ENCODE measurements at places on chromosomes 11 and 22. TPM values are rescaled to one million over a fixed set of nuclear protein-coding genes. Genes with fewer than 3 reads are reported as not detected.

DNA sequence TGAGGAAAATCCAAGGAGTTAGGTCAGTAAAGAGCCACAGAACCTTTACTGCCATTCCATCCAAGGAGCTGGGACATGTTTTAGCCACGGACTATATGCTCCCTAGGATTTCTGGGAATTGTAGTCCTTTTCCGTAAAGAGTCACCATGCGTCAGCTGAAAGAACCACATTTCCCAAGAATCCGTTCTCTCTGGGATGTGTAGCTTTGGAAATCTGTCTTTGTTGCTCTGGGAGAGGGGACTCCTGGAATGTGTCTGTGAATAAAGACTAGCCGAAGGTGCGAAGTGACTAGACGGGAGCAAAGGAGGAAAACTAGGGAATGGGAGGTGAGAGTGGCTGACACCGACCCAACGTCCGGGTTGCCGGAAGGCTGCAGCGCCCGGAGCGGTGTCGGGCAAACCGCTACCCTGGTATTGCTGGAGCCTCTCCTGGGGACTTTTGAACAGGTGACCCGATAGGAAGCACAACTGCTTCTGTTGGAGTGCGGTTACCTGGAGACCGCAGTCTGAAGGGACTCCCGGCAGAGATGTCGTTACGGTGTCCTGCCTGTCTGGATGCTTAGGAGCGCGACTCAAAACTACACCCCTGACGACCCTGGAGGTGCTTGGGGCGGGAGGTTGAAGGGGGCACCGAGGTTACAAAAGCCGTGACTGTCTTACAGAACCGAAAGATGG, at the start of gene IFTAP:
TSS of gene IFTAP (plus strand) at position 187 of the 674 bp plus-strand sequence. CDS start 15,602 bp downstream, outside the sequence.
- peaks cover 9% of the 10 kb centered on the region for H3K4me1 ChIP-seq
- H3K27ac ChIP-seq, result no peak within 1 kb of the TSS
- H3K27me3 ChIP-seq, result peaks cover 17% of the 10 kb centered on the region
- H3K4me3 ChIP-seq, result peak within 1 kb of the TSS; percentile 70

GRCh38 chr11:61062181-61062930, 39.9 kb upstream of the CD5 start:
- no peak overlapping the region for H3K27ac ChIP-seq
- H3K4me3 ChIP-seq, result no peak overlapping the region
- DNase-seq, result peak; percentile 43
- peaks cover 13% of the 10 kb centered on the region for H3K4me1 ChIP-seq

GRCh38 chr11:299081-299891, at the start of gene IFITM5:
TSS of gene IFITM5 (minus strand) at chr11:299526. CDS start at chr11:299490, 36 bp downstream.
- H3K27me3 ChIP-seq, result peaks cover 17% of the 10 kb centered on the region
- peak; percentile 60 for DNase-seq
- no peaks in the 10 kb centered on the region for H3K36me3 ChIP-seq
- no peak within 1 kb of the TSS for H3K4me3 ChIP-seq

DNA sequence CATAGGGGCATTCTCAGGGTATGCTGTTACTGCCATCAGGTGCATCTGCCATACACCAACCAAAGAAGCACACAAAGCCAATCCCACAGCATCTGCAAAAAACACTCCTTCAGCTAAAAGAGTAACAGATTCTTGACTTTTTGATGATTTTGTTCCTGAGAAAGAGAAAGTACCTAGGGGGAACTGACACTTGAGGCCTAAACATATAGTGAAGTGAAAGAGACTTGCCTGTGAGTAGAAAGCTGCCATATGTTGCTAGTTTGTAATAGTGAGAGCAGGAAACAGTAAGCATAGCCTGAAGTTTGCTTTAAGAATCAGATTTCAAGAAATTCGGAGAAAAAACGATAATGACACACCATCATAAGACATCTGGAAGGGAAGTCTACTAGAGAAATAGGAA, 97.9 kb upstream of the CTSC start:
- H3K4me1 ChIP-seq, result no peaks in the 10 kb centered on the region
- DNase-seq, result no peak
- no peaks in the 10 kb centered on the region for H3K27me3 ChIP-seq
- no peak overlapping the region for H3K27ac ChIP-seq
- no peak overlapping the region for H3K4me3 ChIP-seq

DNA sequence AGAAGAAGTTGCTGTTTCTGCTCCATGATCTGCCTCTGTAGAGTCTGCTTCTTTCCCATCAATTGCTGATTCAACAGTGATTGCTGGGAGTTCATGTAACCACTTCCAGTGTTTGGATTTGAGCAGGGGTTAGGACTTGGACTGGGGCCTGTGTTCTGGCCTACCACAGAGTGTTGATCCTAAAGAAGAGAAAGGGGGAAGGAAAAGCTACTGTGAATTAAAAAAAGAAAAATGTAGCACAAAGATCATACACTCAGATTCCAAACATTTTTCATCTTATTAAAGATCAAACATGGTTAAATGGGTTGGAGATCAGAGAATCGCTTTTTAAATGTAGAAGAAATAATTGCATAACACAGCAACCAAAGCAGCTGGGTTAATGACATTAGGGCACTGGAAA, 67.6 kb upstream of the MTMR2 start:
- DNase-seq, result no peak
- peaks cover 2% of the 10 kb centered on the region for H3K4me1 ChIP-seq
- no peaks in the 10 kb centered on the region for H3K27me3 ChIP-seq
- H3K27ac ChIP-seq, result no peak overlapping the region
- H3K36me3 ChIP-seq, result peaks cover 5% of the 10 kb centered on the region
- no peak overlapping the region for H3K4me3 ChIP-seq

GRCh38 chr11:57776577-57777210, 15.1 kb downstream of the CTNND1 start:
- no peaks in the 10 kb centered on the region for H3K27me3 ChIP-seq
- no peaks in the 10 kb centered on the region for H3K36me3 ChIP-seq
- peak overlapping the region; percentile 84 for H3K27ac ChIP-seq
- peaks cover 94% of the 10 kb centered on the region for H3K4me1 ChIP-seq
- DNase-seq, result no peak
- no peak overlapping the region for H3K4me3 ChIP-seq

DNA sequence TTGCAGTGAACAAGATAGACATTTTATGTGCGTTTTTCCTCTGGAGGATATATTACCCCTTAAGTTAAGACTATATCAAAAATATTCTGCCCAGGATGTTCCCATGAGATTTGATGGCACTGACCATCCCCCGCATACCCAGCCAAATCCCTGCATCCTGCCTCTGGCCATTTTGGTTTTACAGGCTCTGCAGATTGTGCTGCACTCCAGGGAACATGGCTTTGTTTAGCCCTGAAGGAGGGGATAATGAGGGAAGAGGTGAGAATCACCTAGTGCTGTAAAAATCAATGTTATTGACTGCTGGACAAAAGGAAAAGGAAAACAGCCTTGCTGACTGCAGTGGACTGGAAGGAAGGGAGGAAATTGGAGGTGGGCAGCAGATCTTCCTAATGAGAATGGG, 717.4 kb downstream of the DLG2 start:
- H3K36me3 ChIP-seq, result no peaks in the 10 kb centered on the region
- H3K4me3 ChIP-seq, result no peak overlapping the region
- no peaks in the 10 kb centered on the region for H3K27me3 ChIP-seq
- H3K4me1 ChIP-seq, result no peaks in the 10 kb centered on the region
- no peak overlapping the region for H3K27ac ChIP-seq
- DNase-seq, result no peak

GRCh38 chr11:65421794-65422632, 585 bp upstream of the NEAT1 start:
- peak; percentile 98 for DNase-seq
- H3K27ac ChIP-seq, result peak overlapping the region; percentile 98
- no peaks in the 10 kb centered on the region for H3K27me3 ChIP-seq
- peak overlapping the region; percentile 91 for H3K4me3 ChIP-seq

- H3K27ac ChIP-seq, result no peak overlapping the region
- no peaks in the 10 kb centered on the region for H3K36me3 ChIP-seq
- no peak for DNase-seq
- H3K4me3 ChIP-seq, result no peak overlapping the region
- peaks cover 12% of the 10 kb centered on the region for H3K27me3 ChIP-seq
- H3K4me1 ChIP-seq, result no peaks in the 10 kb centered on the region
These were observed 96.4 kb upstream of the B3GAT1 start for GRCh38 chr11:134508219-134508990.

DNA sequence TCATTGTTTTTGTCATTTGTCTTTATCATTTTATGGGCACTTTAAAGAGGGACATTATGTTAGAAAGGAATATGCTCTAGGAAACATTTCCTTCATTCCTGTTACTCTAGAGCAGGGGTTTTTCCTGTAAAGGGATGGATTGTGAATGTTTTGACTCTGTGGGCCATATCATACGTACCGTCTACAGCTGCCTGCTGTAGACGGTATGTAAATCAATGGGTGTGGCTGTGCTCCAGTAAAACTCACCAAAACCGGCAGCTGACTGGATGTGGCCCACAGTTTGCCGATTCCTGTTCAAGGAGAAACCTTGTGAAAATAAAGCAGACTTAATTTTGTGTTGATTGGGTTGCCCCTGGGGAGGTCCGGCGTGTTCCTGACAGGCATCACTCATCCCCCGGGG, 7.3 kb downstream of the IGHMBP2 start:
- DNase-seq, result no peak
- no peaks in the 10 kb centered on the region for H3K27me3 ChIP-seq
- H3K36me3 ChIP-seq, result peaks cover 83% of the 10 kb centered on the region
- H3K4me1 ChIP-seq, result no peaks in the 10 kb centered on the region
- no peak overlapping the region for H3K4me3 ChIP-seq
- no peak overlapping the region for H3K27ac ChIP-seq

DNA sequence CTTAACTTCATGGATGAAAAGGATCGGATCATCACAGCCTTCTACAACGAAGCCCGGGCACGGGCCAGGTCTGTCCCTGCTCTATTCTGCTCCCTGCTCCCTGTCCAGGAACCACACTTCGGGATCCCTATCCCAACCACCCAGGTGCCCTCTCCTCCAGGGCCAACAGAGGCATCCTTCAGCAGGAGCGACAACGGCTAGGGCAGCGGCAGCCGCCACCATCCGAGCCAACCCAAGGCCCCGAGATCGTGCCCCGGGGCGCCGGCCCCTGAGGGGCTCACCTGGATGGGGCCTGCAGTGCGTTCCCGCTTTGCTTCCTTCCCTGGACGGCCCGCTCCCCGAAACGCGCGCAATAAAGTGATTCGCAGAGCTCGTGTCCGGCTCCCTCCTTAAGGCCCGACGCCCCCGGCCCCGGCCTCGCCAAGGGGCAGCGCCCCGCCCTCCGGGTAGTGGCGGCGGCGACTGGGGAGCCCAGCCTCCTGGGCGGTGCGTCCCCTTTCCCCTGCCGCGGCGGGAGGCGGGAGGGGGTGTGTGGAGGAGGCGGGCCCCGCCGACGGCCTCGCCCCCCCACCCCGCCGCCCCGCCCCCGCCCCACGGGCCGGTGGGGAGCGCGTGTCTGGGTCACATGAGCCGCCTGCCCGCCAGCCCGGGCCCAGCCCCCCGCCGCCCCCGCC, at the start of gene VEGFB:
TSS of gene VEGFB (plus strand) at position 672 of the 674 bp plus-strand sequence. CDS start 250 bp downstream, outside the sequence.
- peak within 1 kb of the TSS; percentile 73 for H3K4me3 ChIP-seq
- no peak for DNase-seq
- H3K27ac ChIP-seq, result peak within 1 kb of the TSS; percentile 86
- peaks cover 18% of the 10 kb centered on the region for H3K36me3 ChIP-seq

GRCh38 chr11:128208329-128209137, 378.8 kb downstream of the ETS1 start:
- peaks cover 33% of the 10 kb centered on the region for H3K4me1 ChIP-seq
- no peak for DNase-seq
- H3K27ac ChIP-seq, result peak overlapping the region; percentile 34
- H3K4me3 ChIP-seq, result no peak overlapping the region
- H3K27me3 ChIP-seq, result no peaks in the 10 kb centered on the region

- no peaks in the 10 kb centered on the region for H3K27me3 ChIP-seq
- DNase-seq, result no peak
- H3K36me3 ChIP-seq, result no peaks in the 10 kb centered on the region
- H3K4me3 ChIP-seq, result no peak overlapping the region
- H3K27ac ChIP-seq, result no peak overlapping the region
These were observed 9.1 kb downstream of the CCDC157 start for GRCh38 chr22:30365891-30366290.

GRCh38 chr11:128279866-128280265, 307.5 kb downstream of the ETS1 start:
- H3K36me3 ChIP-seq, result no peaks in the 10 kb centered on the region
- no peak for DNase-seq
- no peaks in the 10 kb centered on the region for H3K27me3 ChIP-seq
- H3K27ac ChIP-seq, result peak overlapping the region; percentile 42
- H3K4me1 ChIP-seq, result no peaks in the 10 kb centered on the region
- H3K4me3 ChIP-seq, result no peak overlapping the region

DNA sequence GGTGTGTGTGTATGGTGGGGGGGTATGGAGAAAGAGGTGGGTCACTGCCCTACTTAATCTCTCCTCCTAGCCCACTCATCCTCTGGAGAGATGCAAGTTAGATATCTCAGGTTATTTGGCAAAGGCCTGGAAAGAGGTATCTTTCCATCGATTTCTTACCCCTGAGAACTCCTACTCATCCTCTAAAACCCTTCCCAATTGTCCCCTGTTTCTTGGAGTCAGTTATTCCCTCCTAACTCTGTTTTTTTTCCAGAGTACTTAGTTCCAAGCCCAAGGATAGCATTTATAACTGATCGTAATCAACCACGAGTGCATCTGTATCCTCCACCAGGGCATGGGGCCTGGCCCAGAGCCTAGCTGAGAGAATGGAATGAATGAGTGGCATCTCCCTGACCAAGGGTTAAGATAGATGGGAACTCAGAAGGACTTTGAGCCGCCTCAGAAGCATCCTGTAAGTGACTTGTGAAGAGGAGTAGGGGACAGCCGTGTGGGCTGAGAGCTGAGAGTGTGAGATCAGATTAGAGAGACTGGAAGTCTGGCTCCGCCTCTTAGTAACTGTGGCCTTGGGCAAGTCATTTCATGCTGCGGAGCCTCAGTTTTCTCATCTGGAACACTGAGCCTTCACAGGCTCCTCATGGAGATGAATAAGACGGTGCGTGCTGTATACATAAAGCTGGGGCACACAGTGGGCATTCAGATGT, 16.2 kb downstream of the CD6 start:
- DNase-seq, result no peak
- H3K4me3 ChIP-seq, result no peak overlapping the region
- peaks cover 13% of the 10 kb centered on the region for H3K27me3 ChIP-seq
- no peaks in the 10 kb centered on the region for H3K36me3 ChIP-seq
- H3K27ac ChIP-seq, result no peak overlapping the region
- H3K4me1 ChIP-seq, result no peaks in the 10 kb centered on the region

DNA sequence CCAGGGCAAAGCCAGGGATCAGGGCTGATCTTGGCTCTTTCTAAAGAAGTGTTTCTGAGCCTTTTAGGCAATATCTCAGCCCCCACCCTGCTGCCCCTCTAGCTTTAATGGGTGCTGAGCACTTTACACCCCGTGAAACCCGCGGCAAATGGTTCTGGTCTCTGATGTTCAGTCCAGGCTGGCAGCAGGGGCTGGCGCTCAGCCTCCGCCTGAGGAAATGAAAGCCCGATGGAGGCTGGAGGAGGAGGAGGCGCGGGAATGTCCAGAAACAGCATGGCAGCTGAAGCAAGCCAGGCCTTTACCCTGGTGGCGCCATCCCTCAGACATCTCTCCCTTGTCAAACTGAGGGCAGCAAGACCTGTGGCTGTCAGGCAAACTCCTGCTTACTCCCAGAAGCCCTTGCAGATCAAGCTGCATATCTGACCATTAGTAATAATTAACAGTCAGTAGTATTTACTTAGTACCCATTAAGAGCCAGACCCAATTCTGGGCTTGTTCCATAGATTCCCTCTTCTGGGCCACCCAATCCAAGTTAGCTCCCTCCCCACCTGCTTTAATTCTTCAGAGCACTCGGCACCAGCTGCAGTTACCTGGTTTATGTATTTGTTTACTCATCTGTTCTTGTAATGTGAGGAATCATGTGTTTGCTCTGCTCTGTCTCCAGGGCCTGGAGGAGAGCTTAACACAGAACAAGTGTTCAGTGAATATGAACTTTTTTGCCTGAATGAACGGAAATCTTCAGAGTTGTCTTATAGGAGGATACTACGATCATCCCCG, 15.0 kb upstream of the ALX4 start:
- H3K36me3 ChIP-seq, result no peaks in the 10 kb centered on the region
- DNase-seq, result no peak

ME3 gene
- total RNA-seq, result 3.7 TPM

GNAZ gene
- 5.8 TPM for total RNA-seq

CHRNA10 gene
- 0.73 TPM for total RNA-seq

GPR83 gene
- total RNA-seq, result 0.30 TPM

GAB4 gene
- total RNA-seq, result not detected
